ENCODE measurements at places on chromosomes 11 and 22.

DNA sequence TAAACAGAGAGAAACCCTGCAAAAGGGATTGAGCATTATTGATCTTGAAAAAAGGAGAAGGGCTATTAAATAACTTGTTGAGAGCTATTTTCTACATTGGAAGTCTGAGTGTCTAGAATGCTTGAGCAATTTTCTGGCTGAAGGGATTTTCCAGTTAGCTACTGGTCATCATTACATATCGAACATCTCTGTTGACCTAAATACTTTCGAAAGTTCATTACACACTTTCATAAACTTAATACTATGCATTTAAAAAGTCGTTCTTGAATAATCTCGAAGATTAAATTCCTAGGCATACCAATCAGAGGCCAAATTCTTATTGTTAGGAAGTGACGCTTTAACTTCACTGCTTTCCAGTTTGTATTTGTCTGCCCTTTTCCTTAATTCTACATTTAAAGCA lies 13.7 kb downstream of the ETS1 start:
- no peak for DNase-seq

- DNase-seq, result no peak
Observed at GRCh38 chr22:26616650-26617049, 1.2 kb downstream of the CRYBB1 start.

GRCh38 chr11:32099516-32099915 lies 8.6 kb downstream of the RCN1 start:
- DNase-seq, result no peak

DNA sequence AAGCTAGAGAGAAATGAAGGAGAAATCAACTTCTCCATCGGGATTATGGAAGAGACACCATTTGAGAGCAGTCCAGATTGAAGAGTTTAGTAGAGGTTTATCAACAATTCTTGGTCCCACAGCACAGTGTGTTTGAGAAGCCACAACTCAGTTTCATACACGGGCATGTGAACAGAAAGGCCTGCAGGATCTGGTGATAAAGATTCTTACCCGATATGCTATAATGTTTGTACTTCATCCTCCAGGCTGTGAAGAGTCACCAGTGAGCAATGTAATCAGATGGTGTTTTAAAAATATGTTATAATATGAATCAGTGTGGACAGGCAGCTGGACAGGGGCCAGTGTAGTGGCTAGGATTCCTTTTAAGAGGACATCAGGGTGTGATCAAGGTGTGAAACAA lies 29.7 kb upstream of the VWA5A start:
- no peak for DNase-seq

GRCh38 chr22:37378642-37379058 lies 48.6 kb downstream of the ELFN2 start:
- DNase-seq, result no peak

GRCh38 chr22:43402128-43402527 lies 9.7 kb upstream of the MPPED1 start:
- no peak for DNase-seq

DNA sequence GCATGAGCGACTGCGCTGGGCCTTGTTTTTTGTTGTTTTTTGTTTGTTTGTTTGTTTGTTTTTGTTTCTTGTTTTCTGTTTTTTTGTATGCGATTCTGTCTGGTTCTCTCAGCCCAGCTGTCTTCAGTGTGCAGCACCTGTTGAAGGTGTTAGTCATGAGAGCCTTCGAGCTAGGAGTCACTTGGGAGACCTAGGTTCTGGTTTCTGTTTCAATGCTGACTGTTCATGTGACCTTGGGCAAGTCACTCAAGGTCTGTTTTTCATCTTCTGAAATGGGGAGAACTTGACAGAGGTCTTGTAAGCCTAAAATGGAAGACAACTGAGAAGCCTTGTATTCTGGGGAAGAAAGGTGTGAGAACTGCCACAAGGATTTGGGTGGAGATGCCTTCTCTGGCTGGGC lies 1.8 kb downstream of the DCPS start:
- DNase-seq, result no peak

DNA sequence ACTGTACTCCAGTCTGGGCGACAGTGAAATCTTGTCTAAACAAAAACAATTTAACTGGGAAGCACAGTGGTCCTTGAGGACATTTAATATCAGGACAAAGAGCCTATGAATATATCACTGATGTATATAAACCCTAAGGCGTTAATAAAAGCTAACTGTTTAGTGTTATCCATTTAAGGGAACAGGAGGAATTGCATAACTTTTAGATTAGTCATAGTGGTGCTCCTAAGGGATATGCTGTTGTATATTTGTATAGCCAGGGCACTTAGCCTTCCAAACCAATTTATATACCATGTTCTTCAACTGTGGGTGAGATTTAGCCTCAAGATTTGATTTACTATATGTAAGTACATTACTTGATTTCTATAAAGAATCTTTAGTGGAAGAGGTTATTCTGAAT lies 3.0 kb upstream of the CHEK1 start:
- no peak for DNase-seq

- DNase-seq, result no peak
Observed at GRCh38 chr11:118436639-118437207, 431 bp downstream of the KMT2A start.

DNA sequence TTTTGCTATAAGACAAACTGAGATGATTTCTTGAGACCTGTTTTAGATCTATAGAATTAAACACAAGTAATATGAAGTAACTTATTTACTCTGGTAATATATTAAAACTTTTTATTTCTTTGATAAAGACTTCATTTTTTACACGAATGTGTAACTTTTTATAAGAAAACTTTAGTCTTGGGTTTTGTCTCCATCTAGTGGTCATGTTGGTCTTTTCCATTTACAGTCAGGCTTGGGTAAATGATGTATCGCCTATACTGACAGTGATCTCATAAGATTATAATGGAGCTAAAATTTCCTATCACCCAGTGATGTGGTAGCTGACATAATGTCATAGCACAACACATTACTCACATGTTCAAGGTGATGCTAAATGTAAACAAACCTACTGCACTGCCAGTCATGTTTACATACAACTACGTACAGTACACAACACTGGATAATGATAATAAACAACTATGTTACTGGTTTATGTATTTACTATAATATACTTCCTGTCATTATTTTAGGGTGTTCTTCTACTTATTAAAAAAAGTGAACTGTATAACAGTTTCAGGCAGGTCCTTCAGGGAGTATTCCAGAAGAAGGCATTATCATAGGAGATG lies 7.5 kb upstream of the C11orf97 start:
- DNase-seq, result no peak
